Dorsolateral prefrontal cortex (tissue), 122 donors: ENCODE measurements at places on chromosomes 12 and 14. TPM values are rescaled to one million over a fixed set of nuclear protein-coding genes. Genes with fewer than 3 reads are reported as not detected.

GRCh38 chr14:95840094-95840700 lies 36.4 kb upstream of the TUNAR start:
- no peak for DNase-seq

- DNase-seq = no peak
Observed at GRCh38 chr12:119964123-119964522, 24.9 kb upstream of the BICDL1 start.

GRCh38 chr14:75995372-75996041 lies 9.9 kb downstream of the IFT43 start:
- DNase-seq = no peak

The NFATC4 gene
- total RNA-seq = 23.3 TPM
